ENCODE measurements at places on chromosomes 12 and 14. TPM values are rescaled to one million over a fixed set of nuclear protein-coding genes. Genes with fewer than 3 reads are reported as not detected.

Gene ITPR2
- 9.2 TPM for total RNA-seq

Gene GSKIP
- total RNA-seq = 47.3 TPM

Gene TSHR
- not detected for total RNA-seq

Gene IL22
- total RNA-seq = not detected

Gene STXBP6
- total RNA-seq = 13.9 TPM

Gene LRP6
- total RNA-seq = 19.2 TPM

Gene ACSM4
- not detected for total RNA-seq

Gene YAF2
- 17.0 TPM for total RNA-seq

Gene NDRG2
- 2.8 TPM for total RNA-seq

Gene NPFF
- not detected for total RNA-seq

Gene PRIMA1
- 0.43 TPM for total RNA-seq

Gene TRIM9
- 0.32 TPM for total RNA-seq

Gene KCNH3
- not detected for total RNA-seq

Gene C12orf76
- total RNA-seq = 21.2 TPM

Gene PIP4K2C
- 27.3 TPM for total RNA-seq

Gene RPS6KL1
- 0.38 TPM for total RNA-seq

Gene C1R
- 51.1 TPM for total RNA-seq

Gene NKX2-8
- total RNA-seq = not detected

Gene LRTM2
- not detected for total RNA-seq

Gene KIF5A
- total RNA-seq = under 0.01 TPM

Gene HOXC5
- total RNA-seq = 1.1 TPM

Gene CD4
- total RNA-seq = not detected

Gene KRT3
- not detected for total RNA-seq

Gene SYNDIG1L
- not detected for total RNA-seq

Gene NUAK1
- total RNA-seq = 29.6 TPM

All from GM23248 (cell line).